ENCODE measurements at places on chromosomes 5 and 9.
A peak's percentile ranks its signal among the peaks of the same experiment; 100 is the strongest.

DNA sequence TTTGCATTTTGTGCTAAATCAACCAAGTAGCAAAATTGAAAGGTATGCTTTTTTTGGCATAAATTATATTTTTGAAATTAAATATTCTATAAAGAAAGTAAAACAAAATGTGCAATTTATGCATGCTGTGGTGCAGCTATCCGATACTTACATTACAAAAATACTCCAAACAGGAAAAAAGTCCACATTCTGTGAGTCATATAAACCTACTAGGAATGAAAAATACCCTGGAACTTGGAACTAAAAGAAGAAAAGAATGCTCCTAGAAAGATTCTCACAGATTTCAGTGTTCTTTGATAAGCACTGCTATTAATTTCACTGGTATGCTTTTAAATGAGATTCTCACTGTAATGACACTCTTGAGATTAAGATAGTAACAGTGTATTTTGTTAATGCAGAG, 92.6 kb downstream of the OSMR start:
- no peak overlapping the region for H3K4me3 ChIP-seq
- no peaks in the 10 kb centered on the region for H3K27me3 ChIP-seq
- H3K36me3 ChIP-seq: peaks cover 36% of the 10 kb centered on the region

DNA sequence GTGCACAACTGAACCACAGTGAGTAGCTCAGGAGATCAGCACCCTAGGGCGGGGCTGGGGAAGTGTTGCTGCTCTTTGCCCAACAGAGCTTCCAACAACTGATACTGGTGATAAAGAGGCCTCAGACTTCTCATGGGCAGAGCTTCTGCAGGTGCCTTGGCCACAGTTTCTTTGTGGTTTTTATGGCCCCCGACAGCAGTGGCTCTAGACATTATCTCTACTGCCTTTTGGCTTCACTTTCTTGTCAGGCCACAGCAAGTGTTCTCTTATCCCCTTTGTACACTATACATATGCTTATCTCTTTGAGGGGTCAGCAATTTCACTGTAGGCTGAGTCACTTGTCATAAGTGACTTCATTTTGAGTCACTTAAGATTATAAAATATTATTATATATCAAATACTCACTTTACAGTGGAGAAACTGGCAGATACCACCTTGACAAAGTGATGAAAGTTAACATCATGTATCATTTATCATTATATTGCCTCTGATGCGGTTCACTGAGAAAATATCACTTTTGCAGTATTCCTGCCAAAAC, 90.9 kb upstream of the COX7C start:
- no peaks in the 10 kb centered on the region for H3K36me3 ChIP-seq
- no peaks in the 10 kb centered on the region for H3K4me1 ChIP-seq
- DNase-seq: no peak

DNA sequence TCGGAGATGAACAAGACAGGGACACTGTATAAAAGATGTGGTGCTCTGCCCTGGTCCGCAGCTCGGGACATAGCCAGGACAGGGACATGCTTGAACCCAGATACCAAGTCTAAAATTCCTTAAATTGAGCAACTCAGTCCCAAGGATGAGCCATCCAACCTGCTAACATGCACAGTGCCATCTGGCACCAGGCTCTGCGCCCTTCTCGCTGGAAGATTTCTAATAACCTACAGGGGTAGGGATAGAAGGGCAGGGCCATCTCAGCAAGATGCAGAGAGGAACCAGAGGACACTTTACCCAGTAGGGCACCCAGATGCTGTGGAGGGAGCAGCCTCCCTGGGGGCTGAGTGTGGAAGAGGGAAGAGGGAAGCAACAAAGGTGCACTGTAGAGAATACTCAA, 60.1 kb downstream of the SEMA4D start:
- no peak overlapping the region for H3K27ac ChIP-seq
- H3K4me3 ChIP-seq: no peak overlapping the region
- peaks cover 2% of the 10 kb centered on the region for H3K27me3 ChIP-seq
- DNase-seq: no peak

- DNase-seq: no peak
- H3K27ac ChIP-seq: no peak overlapping the region
- H3K27me3 ChIP-seq: no peaks in the 10 kb centered on the region
- peaks cover 25% of the 10 kb centered on the region for H3K36me3 ChIP-seq
- no peak overlapping the region for H3K4me3 ChIP-seq
These were observed 152.9 kb downstream of the NIPBL start for GRCh38 chr5:37029436-37029835.

- H3K4me3 ChIP-seq: no peak overlapping the region
- no peaks in the 10 kb centered on the region for H3K36me3 ChIP-seq
- H3K27ac ChIP-seq: no peak overlapping the region
- peaks cover 3% of the 10 kb centered on the region for H3K4me1 ChIP-seq
These were observed 617.9 kb downstream of the BNC2 start for GRCh38 chr9:16252616-16253015.

- H3K4me1 ChIP-seq: no peaks in the 10 kb centered on the region
- H3K4me3 ChIP-seq: no peak overlapping the region
- H3K27ac ChIP-seq: no peak overlapping the region
- no peak for DNase-seq
These were observed 348.7 kb downstream of the CDH12 start for GRCh38 chr5:22504411-22504810.

DNA sequence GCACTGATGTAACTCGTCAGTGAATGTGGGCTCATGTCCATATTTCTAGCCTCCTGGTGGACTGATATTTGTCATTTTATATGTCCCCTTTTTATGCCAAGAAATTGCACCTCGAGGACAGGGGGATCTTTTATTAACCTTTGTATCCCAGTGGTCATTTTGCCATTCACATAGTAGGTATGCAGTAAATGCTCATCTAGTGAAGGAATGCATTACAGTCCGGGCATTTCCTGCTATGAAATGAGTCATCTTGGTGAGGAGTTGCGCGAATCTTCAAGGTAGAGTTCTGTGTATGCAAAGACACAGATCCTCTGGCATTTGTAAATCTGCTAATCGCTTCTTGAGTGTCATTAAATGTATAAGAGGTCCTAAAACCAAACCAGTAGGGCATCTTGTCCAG, 755.5 kb upstream of the ADAMTS16 start:
- H3K4me1 ChIP-seq: no peaks in the 10 kb centered on the region
- no peak for DNase-seq
- no peak overlapping the region for H3K4me3 ChIP-seq
- H3K27ac ChIP-seq: no peak overlapping the region

DNA sequence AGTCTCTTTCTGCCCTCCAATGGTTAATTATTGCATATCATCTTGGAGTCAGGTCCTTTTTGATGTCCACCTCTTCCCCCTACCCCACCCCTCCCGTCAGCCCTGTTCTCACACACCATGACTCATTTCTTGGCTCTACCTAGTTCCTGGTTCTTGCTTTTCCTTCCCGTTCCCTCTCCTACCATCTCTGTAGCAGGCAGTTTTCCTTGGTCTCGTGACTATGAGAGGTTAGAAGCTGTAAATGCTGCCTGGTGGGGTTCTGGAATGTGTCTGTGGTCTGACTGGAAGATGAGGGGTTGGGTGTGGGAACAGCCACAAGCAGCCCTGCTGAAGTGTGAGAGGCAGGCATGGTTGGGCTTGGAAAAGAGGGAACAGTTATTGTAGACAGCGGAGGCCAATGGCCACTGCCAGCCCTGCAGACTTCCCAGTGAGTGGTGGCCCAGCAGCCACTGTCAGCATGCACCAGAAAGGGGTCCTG, 18.2 kb downstream of the SLC22A5 start:
- peak overlapping the region; percentile 16 for H3K4me3 ChIP-seq
- DNase-seq: peak; percentile 100
- H3K27ac ChIP-seq: peak overlapping the region; percentile 92
- no peaks in the 10 kb centered on the region for H3K27me3 ChIP-seq

DNA sequence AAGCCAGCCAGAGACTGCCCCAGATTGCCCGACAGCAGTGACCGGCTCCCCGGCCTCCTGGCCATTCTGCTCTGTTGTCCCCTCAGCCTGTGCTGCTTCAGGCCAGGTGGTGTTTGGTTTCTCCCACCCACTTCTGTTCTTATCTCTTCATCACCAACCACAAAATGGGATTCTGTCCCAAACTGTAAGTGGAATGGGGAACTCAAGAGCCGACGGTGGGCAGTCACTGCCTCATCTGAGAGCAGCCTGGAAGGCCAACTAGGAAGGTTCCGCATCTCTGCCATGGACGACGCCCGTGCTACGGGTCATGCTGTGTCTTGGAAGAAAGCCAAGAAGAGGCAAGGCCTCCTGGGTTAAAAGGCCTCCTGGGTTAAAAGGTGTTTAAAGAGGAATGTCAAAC, 219.0 kb upstream of the PIK3R1 start:
- no peak overlapping the region for H3K4me3 ChIP-seq
- H3K27ac ChIP-seq: no peak overlapping the region
- peak; percentile 66 for DNase-seq
- H3K27me3 ChIP-seq: no peaks in the 10 kb centered on the region
- H3K4me1 ChIP-seq: peaks cover 7% of the 10 kb centered on the region

- H3K27me3 ChIP-seq: no peaks in the 10 kb centered on the region
- H3K4me1 ChIP-seq: no peaks in the 10 kb centered on the region
- DNase-seq: no peak
- no peak overlapping the region for H3K27ac ChIP-seq
- no peaks in the 10 kb centered on the region for H3K36me3 ChIP-seq
These were observed 267.0 kb upstream of the TYRP1 start for GRCh38 chr9:12425878-12426864.

DNA sequence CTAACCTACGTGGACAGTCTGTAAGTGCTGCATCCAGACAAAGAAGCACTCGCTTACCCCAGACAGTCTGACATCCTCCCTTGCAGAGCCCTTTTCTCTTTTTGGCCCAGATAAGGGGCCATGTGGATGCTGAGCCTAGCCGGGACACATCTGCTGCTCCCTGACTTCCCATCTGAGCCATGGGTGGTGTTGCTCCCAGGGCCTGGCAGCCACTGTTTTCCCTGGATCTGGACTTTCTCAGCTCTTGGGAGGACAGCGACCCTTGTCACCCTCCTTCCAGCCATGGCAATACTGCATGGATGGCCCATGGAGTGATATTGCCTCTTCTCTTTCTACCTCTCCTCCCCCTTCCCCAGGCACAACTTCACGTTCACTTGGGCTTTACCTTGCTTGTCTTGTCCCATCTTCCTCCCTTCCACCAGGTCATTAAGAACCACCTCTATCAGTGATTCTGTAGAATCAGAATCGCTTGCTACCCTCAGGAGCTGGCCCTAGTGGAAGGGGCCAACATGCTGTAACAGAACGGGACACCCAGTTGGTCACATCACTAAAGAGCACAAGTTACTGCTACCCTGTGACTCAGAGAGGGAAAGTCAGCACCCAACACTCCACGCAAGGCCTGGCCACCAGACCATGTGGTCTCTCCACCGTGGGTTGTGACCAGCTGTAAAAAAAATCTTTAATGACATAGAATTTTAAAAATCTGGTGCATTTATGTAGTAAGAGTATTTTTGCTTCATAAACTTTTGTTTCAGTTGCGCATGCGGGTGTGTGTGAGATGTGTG, 4.4 kb downstream of the NEURL1B start:
- DNase-seq: no peak
- H3K36me3 ChIP-seq: no peaks in the 10 kb centered on the region
- no peak overlapping the region for H3K4me3 ChIP-seq
- H3K27ac ChIP-seq: no peak overlapping the region
- H3K27me3 ChIP-seq: peaks cover 5% of the 10 kb centered on the region

DNA sequence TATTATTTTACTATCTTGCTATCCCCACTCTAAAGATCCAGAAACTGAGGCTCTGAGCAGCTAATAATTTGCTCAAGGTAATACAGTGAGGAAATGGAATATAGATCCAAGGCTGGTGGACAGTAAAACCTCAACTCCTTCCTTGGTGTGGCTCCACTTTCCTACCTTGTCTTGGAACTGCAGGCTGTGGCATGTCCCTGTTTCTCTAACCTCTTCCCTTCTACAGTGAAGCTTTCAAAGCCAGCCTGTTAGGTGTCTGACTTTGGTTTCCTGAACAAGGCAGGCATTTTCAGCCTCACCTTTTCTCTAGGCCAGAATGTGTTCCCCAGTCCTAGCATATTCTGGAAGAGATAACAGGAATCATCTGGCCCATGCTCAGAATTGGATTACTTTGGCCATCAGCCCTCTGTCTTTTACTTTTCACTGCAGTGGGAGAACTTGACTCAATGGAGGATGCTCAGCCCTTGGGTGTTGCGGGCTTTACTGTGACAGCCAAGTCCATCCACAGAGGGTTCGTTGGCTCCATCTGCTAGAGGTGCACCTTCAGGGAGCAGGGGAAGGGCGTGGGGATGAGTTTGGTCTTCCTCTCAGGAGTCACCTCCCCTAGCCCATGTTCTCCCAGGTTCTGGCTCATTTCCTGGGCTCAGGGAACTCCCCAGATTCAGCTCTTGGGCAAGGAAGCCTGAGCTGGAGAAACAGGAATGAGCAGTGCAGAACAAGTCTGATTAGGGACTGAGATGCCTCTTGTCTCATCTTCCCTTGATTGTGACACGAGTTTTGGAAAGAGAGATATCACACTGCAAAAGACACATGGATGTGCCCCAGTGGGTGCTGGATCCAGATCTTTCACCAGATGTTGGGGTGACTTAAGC, 1.1 kb downstream of the NIPAL4 start:
- no peak overlapping the region for H3K27ac ChIP-seq
- H3K4me3 ChIP-seq: no peak overlapping the region
- no peaks in the 10 kb centered on the region for H3K27me3 ChIP-seq
- H3K36me3 ChIP-seq: no peaks in the 10 kb centered on the region
- no peak for DNase-seq

GRCh38 chr5:142386137-142387023, 61.6 kb upstream of the SPRY4 start:
- H3K4me3 ChIP-seq: no peak overlapping the region
- peaks cover 25% of the 10 kb centered on the region for H3K4me1 ChIP-seq
- no peak overlapping the region for H3K27ac ChIP-seq

DNA sequence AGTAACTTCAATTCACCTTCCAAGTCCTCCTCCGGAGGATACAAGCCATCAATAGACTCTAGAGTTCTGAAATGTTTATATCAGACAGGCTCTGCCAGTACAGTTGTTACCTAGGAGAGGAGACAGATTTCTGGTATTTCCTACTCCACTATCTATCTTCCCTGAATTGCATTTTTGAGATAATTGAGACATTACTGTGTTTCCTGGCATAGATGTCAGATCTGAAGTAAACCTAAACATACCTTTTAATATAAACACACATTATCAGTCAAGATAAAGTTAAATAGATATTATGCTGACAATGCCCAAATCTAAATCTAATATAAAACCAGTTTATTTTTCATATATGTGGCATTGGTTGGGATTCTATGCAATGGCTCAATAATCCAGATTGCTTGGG, 8.2 kb upstream of the TYRP1 start:
- H3K4me1 ChIP-seq: peaks cover 11% of the 10 kb centered on the region
- H3K27me3 ChIP-seq: no peaks in the 10 kb centered on the region
- no peaks in the 10 kb centered on the region for H3K36me3 ChIP-seq
- H3K27ac ChIP-seq: no peak overlapping the region
- DNase-seq: peak; percentile 51

GRCh38 chr9:77987081-77987656, 44.4 kb downstream of the GNAQ start:
- H3K4me3 ChIP-seq: no peak overlapping the region
- DNase-seq: no peak
- no peaks in the 10 kb centered on the region for H3K36me3 ChIP-seq
- no peaks in the 10 kb centered on the region for H3K27me3 ChIP-seq

GRCh38 chr9:114058688-114059046, 19.4 kb downstream of the AMBP start:
- no peaks in the 10 kb centered on the region for H3K4me1 ChIP-seq
- peaks cover 2% of the 10 kb centered on the region for H3K27me3 ChIP-seq
- peaks cover 3% of the 10 kb centered on the region for H3K36me3 ChIP-seq
- H3K4me3 ChIP-seq: no peak overlapping the region
- no peak overlapping the region for H3K27ac ChIP-seq
- DNase-seq: no peak

Data from astrocyte (in vitro differentiated cells and primary cell).